ENCODE measurements at places on chromosomes 5 and 9. TPM values are rescaled to one million over a fixed set of nuclear protein-coding genes. Genes with fewer than 3 reads are reported as not detected.

The CCDC69 gene
- total RNA-seq, result 1.8 TPM

The ADGRV1 gene
- 43.4 TPM for total RNA-seq

GRCh38 chr5:154474396-154475334 is 3.4 kb downstream of the HAND1 start:
- H3K36me3 ChIP-seq, result no peaks in the 10 kb centered on the region
- no peak overlapping the region for H3K27ac ChIP-seq
- DNase-seq, result no peak

DNA sequence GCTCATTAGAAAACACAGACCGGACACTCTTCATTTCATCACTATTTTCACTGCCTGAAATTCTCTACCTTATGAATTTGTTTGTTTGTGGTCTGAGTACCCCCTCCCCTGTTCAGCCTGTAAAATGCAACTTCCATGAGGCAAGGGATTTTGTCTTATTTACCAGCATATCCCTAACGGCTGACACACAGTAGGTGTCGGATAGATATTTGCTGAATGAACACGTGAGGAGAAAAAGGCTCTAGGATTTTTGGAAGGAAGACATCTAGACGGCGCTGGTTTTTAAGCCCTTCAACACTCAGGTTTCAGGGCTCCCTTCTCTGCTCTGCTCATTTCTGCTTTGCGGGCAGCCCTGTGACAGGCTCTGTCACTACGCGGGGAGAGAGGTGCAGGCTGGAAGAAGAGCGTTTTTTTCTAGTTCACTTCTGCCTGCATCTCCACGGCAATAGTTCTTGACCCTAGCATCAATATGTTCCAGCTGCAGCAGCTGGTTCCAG is 41.0 kb downstream of the KCNMB1 start:
- peaks cover 29% of the 10 kb centered on the region for H3K27me3 ChIP-seq
- no peak overlapping the region for H3K4me3 ChIP-seq
- no peak overlapping the region for H3K27ac ChIP-seq
- DNase-seq, result no peak

DNA sequence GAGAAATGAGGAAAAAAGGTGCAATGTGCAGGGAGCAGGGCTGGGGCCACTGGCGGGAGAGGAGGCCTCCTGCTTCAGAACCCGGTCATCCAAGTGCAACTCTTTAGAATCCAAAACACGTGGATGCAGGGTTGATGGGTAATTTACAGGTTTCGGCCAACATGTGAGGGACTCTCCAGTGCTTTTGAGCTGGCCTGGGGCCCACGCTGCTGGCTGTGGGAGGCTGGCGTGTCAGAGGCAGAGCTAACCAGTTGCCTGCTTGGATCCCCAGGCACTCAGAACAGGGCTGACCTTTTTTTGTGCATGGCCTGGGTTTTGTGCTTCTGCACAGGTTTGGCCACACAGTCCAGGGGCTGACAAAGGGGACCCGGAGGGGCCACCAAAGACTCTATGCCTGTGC is 61.6 kb downstream of the GADD45G start:
- H3K27ac ChIP-seq, result no peak overlapping the region
- peaks cover 2% of the 10 kb centered on the region for H3K36me3 ChIP-seq
- H3K27me3 ChIP-seq, result peaks cover 71% of the 10 kb centered on the region
- peaks cover 16% of the 10 kb centered on the region for H3K4me1 ChIP-seq

All from neural crest cell (in vitro differentiated cells).